ENCODE measurements at places on chromosomes 16 and 17.

GRCh38 chr17:31415004-31415454 is 23.6 kb downstream of the RAB11FIP4 start:
- DNase-seq, result no peak

DNA sequence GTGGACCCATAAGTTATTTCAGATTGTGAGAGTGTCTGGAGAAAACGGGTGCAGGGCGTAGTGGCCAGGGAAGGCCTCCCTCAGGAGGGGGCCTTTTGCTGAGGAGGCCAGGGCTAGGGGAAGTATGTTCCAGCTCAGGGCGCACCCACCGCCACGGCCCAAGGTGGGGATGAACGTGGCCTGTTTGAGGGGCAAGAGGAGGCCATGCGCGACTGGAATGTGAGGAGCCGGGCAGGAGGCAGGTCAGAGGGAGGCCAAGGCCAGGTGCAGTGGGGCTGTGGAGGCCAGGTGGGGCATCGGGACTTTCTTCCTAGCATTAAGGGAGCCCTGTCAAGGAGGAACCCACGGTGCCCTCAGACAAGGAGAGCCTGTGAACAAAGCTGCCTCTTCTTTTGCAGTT is 26.7 kb downstream of the SLC12A3 start:
- DNase-seq, result no peak

- no peak for DNase-seq
Measured at GRCh38 chr17:72005332-72006163, 115.3 kb upstream of the SOX9 start.

DNA sequence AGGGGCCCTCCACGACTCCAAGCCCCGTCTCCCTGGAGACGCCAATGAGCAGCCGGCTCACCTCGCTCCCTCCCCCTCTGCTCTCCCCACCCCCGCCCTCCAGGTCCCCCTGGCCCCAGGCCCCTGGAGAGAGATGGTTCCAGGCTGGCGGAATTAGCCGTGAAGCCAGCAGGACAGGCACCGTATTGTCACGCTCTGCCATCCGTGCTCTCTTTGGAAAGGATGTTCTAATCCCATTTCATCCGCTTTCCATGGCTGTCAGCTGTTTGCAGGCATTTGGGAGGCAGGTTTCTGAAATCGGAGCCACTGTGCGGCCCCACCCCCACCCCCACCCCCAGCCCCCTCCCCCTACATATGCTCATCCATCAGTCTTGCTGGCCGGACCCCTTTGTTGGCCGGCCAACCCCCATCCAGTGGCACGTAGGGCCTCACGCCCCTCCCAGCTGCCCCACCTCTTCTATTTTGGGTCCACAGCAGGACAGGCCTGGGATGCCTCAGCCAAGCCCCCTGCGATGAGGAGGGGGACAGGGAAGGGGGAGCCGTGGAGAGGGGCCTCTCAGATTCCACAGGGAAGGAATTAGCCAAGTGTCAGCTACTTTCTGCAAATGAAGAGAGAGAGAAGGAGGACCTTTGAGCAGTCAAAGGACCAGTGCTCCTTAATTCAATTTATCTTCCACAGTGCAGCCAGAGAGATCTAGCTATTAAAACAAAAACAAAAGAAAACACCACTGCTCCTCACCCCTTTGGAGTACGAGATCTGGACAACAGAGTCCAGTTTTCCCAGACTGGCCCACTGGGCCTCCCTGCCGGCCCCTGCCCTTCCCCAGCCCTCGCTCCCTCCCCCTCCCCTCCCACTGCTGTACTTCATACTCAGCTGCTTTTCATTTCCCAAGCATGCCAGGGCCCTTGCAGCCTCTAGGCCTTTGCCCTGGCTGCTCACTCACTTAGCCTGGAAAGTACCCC is 30.7 kb downstream of the SDK2 start:
- DNase-seq, result no peak

- DNase-seq, result no peak
Measured at GRCh38 chr17:28702026-28702751, 9.5 kb downstream of the PROCA1 start.
